ENCODE measurements at places on chromosomes 5 and 9.
A peak's percentile ranks its signal among the peaks of the same experiment; 100 is the strongest.

- DNase-seq = no peak
Observed at GRCh38 chr5:4374866-4375265, 765.3 kb upstream of the ADAMTS16 start.

DNA sequence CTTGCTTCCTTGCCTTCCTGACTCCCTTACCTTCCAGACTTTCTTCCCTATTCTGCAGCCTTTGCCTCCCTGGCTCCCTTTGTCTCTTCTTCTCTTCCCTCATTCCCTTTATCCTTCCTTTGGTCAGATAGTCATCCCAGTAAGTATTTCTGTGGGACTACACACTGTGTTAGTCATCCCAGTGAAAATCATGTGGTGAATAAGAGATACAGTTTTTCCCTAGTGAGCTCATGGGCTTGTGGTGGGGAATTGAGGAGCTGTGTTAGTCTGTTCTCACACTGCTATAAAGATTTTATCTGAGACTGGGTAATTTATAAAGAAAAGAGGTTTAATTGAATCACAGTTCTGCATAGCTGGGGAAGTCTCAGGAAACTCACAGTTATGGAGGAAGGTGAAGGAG, 109.8 kb upstream of the EDIL3 start:
- no peak for DNase-seq

DNA sequence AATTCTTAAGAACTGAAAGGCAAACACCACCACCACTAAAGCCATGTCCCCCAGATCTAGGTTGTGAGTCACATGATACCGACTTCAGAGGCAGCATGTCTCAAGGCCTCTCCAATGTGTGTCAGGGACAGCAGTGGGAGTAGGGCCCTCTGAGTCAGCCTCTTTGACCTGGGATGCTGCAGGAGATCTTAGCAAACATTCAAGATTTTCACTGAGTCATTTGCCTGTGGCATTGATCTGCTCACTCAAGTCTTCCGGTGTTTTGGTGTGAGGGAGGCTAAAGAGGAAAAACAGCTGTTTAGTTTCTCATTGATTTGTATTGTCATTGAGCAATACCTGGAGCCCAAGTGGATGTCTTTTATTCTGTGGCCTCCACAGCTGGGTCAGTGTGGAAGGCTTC, 36.1 kb downstream of the TMC1 start:
- DNase-seq = peak; percentile 78

GRCh38 chr9:127571971-127572370, 40.1 kb upstream of the STXBP1 start:
- no peak for DNase-seq

DNA sequence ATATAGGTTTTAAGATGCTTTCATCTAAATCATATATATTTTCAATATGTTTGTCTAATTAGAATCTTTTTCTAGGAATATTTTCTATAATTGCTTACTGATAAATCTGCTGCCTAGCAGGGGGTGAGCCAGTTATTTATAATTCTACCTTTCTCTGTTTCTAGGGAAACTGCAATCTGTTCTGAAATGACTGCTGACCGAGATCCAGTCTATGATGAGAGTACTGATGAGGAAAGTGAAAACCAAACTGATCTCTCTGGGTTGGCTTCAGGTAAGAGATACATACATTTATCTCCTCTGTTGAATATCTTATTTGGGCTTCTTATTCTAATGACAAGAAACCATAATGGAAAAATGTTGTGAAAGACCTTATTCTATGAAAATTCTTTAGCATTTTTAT, 127.3 kb downstream of the XRCC4 start:
- DNase-seq = no peak

DNA sequence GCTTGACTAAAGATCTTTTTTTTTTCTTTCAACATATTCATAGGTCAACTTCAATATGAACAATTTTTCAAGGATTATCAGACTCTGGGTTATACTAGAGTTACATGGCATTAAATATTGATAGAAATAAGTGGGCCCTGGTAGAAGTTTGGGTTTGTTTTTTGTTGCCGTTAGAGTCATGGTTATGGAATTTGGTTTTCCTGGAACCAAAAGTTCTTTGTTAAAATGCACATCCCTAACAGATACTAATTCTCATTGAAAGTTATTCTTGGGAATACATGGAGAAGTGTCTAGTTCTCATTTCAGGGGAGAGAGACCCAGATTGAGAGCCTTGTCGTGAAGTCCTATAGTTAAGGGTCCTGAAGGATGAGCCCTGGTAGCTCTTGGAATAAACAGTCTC, 124.9 kb downstream of the FGF1 start:
- DNase-seq = no peak

GRCh38 chr5:100584069-100584468, 48.9 kb downstream of the FAM174A start:
- no peak for DNase-seq

- DNase-seq = no peak
Observed at GRCh38 chr5:59140133-59140532, 557.3 kb downstream of the RAB3C start.

- peak; percentile 89 for DNase-seq
Observed at GRCh38 chr5:134503088-134503936, 22.2 kb upstream of the JADE2 start.

DNA sequence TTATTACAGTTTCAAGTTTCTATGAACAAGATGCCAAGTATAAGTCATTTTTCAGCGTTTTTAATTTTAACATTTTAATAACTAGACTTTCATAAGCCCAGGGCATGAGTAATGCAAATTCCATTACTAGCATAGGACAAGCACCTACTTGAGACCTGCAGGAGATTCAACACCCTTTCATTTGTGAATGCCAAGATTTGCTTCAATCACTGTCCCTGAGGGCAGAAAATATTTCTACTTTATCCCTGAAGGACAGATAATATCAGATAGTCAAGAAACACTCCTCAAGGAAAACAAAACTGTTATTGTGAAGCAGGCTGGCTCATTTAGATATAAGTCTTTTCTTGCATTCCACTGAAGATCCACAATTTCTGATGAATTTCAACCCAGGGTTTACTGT, 27.7 kb upstream of the ZNF622 start:
- DNase-seq = no peak

- DNase-seq = no peak
Observed at GRCh38 chr5:109669991-109670706, 19.6 kb upstream of the MAN2A1 start.

DNA sequence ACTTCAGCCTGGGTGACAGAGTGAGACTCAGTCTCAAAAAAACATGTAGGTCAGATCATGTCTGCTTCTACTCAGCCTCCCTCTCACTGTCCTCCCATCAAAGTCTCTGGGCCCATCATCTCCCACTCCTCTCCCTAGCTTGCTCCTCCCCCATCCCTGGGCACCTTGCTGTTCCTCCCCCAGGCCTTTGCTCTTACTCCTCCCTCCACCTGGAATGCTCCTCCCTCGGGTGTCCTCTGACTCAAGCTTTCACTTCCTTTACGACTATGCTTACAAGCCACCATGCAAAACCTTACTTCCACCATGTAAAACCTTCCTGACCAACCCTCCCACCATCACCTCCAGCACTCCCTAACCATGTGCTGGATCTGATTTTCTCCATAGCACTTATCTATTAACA, 51.5 kb downstream of the MTMR12 start:
- no peak for DNase-seq

DNA sequence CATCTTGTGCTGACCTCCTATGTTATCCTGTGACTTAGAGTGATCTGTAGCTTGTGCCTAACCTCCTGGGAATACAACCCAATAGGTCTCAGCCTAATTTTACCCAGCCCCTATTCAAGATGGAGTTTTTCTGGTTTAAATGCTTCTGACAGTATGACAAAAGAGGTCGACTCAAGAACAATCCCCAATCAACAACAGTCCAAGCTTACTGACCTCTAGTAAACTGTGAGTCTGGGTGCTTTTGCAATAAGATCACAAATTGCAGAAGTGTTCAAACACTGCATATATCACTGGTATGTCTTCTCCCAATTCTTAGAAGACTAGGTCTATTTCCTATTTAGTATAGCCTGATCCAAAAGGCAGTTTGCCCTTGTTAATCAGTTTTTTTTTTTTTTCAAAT, 323.5 kb upstream of the PTGER4 start:
- no peak for DNase-seq

DNA sequence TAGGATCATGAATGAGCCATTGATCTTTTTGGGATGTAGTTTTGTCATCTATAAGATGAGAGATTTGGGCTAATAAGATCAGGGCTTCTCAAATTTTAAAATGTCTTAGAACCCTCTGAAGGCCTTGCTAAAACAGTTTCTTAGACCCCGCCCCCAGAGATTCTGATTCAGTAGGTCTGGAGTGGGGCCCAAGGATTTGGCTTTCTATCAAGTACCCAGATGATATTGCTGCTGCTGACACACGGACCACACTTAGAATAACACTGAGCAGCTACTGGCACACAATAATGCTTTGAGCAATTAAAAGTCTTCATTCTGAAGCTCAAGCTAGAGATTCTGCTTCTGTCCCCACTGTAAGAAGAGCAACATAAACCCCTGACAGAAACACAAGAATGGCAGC, 216.7 kb downstream of the SMARCA2 start:
- no peak for DNase-seq

Measured in ELF-1 (cell line).